ENCODE measurements at places on chromosomes 5 and 9.

- DNase-seq, result no peak
Measured at GRCh38 chr5:6260846-6261245, 117.5 kb downstream of the MED10 start.

DNA sequence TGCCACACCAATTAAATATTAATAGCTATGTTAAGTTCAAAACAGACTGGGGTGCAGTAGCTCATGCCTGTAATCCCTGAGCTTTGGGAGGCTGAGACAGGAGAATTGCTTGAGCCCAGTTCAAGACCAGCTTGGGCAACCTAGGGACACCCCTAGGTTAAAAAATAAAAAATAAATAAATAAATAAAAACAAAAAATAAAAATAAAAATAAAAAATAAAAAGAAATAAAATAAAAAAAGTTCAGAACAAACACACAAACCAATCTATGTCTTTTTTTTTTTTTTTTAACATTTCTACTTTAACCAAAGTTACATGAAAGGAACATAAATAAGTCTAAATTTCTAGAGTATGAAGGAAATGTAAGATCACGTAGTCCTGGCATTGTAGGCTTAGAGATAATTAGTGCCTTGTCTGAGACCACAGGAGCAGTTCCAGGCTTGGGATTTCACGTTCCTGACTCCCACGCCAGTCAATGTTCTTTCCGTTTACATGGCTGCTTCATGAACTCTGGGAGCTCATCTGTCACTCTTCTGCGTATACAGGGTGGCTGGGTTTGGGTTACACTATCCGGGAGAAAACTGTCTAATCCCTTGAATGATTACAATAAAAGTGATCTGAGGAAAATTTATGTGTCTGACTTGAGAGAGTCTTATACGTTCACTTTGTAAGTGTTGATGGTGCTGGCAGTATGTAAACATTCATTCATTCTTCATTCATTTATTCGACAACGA is 85.2 kb downstream of the KIAA1958 start:
- no peak for DNase-seq

GRCh38 chr9:116476935-116477381 is 210.1 kb upstream of the TRIM32 start:
- no peak for DNase-seq

DNA sequence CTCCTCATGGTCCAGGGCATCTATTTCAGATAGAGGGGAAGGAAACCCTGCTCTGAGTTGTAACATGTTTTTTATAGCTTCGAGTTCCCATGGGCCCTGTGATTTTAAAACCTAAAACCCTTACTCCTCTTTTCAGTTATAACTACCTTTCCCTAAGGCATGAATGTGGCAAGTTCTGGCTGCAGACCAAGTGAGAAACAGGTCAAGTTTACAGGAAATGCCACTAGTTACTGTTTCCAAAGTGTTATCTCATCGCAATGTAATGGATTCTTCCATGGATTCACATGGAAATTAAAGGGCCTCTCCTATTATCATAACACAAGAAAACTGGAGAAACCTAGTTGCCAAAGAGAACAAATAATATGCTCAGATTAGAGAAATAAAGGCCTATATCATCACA is 574.5 kb upstream of the GRAMD2B start:
- DNase-seq, result no peak

DNA sequence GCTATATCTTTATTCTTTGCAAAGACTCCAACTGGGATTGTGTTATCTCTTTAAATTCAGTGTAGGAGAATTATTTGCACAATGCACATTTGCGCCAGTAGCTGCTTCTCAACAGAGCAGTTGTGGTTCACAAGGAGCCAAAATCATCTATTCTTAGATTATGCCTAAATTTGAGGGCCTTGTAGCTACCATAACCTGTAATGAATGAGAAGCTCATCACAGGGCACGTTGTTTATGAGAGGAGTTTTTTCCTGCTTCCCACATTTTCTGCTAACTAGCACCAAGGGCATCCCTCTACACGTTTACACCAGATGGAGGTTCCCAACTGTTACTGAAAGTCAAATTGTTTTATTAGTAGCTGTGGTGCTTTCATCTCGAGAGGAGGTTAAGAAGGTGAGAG is 322.4 kb downstream of the TMEM161B start:
- DNase-seq, result no peak

GRCh38 chr5:158953929-158954534 is 145.7 kb downstream of the EBF1 start:
- DNase-seq, result no peak

GRCh38 chr5:165094782-165095181 is 1589.4 kb downstream of the MAT2B start:
- no peak for DNase-seq

DNA sequence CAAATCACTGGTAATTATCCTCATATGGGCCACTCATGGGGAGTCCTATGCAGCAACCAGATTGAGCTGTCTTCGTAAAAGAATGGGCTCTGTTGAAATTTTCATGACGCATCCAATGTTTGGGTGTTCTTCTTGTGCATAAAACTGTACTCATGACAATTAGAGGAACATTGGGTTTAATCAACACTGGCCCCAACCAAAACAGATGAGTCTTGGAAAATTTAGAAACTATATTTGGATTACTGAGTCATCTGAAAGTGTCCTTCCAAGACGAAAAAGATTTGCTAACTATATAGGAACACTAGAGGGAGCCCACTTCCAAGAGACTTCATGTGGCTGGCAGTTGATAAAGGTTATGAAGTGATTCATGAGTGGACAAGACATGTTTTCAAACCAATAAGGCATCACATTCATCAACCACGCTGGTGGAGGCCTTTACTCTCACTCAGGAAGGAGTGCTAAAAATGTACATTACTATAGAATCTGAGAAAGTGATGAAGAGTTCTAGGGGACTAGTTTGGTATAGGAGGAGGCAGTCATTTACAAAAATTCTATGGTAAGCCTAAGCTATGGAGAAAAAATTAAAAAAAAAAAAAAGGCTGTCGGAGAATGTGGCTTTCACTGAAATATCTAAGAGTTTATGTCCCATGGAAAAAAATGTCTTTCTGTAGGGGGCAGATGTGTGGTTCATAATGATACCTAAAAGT is 313.5 kb downstream of the PRDM9 start:
- DNase-seq, result no peak

DNA sequence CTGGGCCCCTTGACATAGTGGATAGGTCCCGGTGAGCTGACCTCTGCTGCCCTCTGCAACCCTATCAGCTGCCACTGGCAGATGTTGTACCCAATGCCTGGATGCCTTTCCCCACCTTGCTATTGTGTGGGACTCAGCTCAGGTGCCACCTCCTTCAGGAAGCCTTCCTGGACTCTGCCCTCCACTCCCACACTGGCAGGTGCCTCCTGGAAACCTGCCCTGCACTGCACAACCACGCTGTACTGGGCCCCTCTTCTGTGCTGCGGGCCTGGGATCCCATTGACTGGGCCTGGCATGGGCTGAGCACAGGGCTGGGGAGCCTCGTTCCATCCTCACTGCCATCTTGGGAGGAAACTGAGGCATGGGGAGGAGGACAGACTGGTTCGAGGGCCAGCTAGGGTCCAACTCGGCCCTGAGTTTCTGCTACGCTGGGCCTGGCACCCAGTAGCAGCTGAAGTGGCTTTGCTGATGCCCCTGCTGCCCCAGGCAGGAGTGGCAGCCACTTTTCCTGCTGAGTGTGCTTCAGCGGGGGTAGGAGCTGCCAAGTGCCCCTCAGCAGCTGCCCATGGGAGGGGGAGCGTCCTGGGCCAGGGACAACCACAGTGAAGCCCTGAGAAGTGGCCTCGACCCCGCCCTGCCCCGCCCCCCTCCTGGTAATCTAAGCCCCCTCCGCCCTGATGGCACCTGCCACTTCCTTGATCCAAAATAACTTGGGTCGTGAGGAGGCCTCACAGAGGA is 1.3 kb downstream of the AK1 start:
- DNase-seq, result peak; percentile 77

DNA sequence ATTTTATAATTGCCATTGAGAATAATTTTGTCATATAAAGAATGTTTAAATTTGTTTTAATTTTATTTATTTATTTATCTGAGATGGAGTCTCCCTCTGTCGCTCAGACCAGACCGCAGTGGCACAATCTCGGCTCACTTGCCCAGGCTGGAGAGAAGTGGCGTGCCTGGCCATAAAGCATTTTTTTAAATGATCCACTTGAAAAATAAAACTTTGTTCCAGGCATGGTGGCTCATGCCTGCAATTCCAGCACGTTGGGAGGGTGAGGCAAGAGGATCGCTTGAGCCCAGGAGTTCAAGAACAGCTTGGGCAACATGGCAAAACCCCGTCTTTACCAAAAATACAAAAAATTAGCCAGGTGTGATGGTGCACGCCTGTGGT is 2.1 kb upstream of the SIT1 start:
- no peak for DNase-seq

GRCh38 chr9:97704345-97704677 is 7.2 kb upstream of the XPA start:
- DNase-seq, result no peak

GRCh38 chr5:87322381-87322780 is 54.7 kb downstream of the RASA1 start:
- DNase-seq, result no peak

- DNase-seq, result no peak
Measured at GRCh38 chr5:161572914-161573313, 26.4 kb upstream of the GABRB2 start.

DNA sequence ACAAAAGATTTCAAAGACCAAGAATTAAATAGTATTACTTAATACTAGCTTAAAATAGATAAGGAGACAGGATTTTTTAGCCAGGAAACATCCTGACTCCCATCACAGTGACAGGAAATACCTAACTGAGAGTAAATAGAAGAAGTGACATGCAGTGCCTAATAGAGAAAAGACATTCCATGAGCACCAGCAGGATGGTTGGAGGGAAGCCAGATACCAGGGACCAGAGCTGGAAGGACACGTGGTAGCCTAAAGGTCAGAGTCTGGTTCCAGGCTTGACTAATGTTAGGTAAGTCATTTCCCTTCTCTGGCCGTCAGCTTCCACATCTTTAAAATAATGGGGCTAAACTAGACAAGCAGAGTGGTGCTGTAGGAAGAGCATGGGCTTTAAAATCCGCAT is 41.6 kb downstream of the CDK5RAP2 start:
- no peak for DNase-seq

GRCh38 chr5:79890119-79890929 is 100.7 kb downstream of the MTX3 start:
- DNase-seq, result no peak

DNA sequence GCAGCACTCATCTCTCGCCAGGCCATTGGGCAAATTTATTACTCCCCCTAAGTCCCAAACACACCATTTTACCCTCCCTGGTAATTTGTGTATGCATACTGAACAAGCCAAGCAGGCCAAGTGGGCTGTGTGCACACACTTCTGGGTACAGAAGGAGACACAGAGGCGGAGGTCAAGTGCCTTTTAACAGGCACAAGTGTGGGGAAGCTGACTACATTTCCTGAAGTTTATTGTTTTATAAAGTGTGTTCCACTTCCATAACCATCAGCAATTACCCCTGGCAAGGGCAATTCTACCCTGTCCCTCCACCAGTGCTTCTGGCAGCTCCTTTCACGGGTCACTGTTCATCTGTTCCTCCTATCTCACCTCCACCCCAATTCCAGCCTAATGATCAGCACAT is 93.9 kb downstream of the SETX start:
- peak; percentile 69 for DNase-seq

GRCh38 chr9:79709743-79710674 is 138.2 kb downstream of the TLE4 start:
- DNase-seq, result no peak

DNA sequence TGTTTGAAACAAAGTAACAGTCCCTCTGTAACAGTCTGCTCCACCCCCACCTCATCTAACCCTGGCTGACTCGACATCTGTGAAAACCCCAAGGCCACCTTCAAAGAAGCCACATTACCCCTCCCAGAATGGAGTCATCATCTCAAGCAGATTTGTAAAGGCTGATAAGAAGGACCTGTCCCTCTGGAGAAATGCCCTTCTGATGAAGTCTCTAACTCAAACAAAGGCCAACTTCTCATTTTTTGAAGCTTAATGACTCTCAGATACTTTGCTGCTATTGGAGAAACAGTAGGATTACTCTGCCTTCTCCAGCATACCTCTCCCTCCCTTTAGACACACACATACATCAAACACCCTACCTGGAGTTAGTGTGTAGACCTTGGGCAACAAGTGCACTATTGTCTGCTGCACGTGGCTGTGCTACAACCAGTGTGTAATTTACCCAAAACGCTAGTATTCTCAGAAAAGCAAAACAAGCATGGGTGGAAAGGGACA is 5.3 kb upstream of the SUSD1 start:
- DNase-seq, result no peak

DNA sequence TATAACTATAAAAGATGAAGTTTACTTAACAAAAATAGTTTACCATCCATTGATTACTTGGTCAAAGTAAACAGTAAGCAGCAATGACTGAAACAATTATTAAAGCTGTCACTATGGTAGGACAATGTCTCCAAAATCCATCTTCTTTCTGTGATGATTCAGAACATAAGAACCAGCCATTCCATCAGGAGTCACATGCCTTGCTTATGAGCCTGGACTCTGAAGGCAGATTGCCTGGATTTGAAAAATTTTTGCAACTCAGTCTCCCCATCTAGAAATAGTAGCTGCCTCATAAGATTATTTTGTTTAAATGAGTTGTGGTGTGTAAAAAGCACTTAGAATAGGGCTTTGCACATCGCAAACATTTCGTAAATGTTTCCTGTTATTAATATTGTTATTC is 136.2 kb downstream of the LIFR start:
- no peak for DNase-seq

DNA sequence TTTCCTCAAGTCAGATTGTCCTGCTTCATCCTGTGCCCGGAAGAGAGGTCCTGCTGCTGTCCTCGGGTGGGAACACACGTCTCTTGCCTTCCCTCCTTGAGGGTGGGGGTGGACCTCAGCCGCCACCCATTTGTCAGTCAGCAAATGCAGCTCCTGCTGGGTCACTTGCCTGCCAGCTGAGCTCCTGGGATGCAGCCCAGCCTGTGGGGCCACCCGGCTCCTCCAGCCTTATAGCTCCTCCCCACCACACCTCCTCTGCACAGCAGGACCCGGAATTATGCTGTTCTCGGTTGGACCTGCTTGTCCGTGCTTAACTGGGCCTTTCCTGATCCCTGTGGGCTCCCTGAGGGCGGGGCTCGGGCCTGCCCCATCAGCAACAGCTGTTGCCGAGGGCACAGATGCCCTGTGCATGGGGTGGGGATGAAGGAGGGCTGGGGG is 52.7 kb downstream of the RXRA start:
- peak; percentile 70 for DNase-seq

GRCh38 chr5:125140855-125141254 is 394.4 kb upstream of the ZNF608 start:
- DNase-seq, result no peak

DNA sequence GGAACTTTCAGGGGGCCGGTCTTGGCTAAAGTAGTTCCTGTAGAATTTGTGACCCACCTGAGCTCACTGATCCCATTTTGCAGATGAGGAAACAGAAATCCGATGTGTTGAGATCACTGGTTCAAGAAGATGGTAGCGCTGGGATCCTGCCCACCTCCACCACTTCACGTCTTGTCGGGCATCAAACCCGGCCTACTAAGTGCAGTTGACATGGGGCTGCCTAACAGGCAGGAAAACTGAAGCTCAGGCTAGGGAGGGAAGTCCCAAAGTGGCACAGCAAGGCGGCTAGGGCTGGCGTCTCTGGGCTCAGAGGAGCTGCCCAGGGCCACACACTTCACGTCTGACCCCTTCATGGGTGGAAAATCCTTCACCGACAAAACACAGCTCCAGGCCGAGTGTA is 502 bp upstream of the ENG start:
- no peak for DNase-seq

GRCh38 chr9:122382901-122383850 is 12.4 kb downstream of the PTGS1 start:
- DNase-seq, result no peak

Data from lower lobe of right lung (tissue), 2 donors.